ENCODE measurements at places on chromosomes 5 and 9. TPM values are rescaled to one million over a fixed set of nuclear protein-coding genes. Genes with fewer than 3 reads are reported as not detected.

DNA sequence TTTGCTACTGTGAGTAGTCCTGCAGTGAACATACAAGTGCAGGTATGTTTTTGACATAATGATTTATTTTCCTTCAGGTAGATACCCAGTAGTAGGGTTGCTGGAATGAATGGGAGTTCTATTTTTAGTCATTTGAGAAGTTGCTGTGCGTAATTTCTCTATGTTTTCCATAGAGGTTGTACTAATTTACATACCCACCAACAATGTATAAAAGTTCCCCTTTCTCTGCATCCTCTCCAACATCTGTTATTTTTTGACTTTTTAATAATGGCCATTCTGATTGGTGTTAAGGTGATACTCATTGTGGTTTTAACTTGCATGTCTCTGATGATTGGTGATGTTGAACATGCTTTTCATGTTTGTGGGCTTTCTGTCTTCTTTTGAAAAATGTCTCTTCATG, 64.7 kb upstream of the CTSL start:
- no peak for DNase-seq

- peak; percentile 77 for DNase-seq
Observed at GRCh38 chr9:77793849-77794248, 145.7 kb upstream of the GNA14 start.

DNA sequence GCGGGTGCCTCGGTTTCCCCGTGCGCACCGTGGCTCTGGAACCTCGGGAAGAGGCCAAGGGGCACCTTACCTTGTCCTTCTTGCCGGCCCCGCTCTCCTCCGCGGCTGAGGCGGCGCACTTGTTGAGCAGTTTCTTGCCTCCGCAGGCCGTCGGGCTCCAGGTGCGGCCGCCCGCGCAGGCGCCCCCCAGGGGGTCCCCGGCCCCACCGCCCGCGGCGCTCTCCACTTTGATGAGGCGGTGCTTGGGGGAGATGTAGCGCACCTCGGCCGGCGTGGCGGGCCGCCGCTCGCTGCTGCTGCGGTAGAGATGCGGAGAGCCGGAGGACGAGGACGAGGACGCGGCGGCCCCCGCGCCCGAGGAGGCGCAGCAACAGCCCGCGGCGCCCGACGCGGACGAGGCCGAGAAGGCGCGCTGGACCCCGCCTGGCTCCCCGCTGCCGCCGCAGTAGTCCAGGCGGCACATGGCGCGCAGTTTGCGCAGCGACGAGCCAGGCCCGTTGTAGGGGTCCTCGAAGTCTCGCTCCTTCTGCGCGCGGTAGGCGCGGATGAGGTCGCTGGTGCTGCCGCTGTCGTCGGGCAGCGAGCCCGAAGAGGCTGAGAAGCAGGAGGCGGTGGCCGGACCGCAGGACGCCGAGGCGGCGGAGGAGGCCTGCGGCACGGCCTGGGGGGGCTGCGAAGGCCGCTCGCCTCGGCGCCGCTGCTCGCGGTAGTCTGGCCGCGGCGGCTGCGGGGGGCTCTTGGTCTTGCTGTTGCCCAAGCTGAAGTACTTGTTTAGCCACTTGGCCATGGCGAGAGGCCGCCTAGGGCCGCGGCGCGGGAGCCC, 957 bp downstream of the SHB start:
- DNase-seq: no peak

KCTD16 gene
- under 0.01 TPM for total RNA-seq

PCDHA3 gene
- 0.13 TPM for total RNA-seq

GRCh38 chr9:6930827-6931226, 173.1 kb downstream of the KDM4C start:
- DNase-seq: no peak

CBY3 gene
- total RNA-seq: not detected

SHISAL2B gene
- total RNA-seq: not detected

NR4A3 gene
- under 0.01 TPM for total RNA-seq

- no peak for DNase-seq
Observed at GRCh38 chr5:1155191-1156032, 43.5 kb upstream of the SLC12A7 start.

DNA sequence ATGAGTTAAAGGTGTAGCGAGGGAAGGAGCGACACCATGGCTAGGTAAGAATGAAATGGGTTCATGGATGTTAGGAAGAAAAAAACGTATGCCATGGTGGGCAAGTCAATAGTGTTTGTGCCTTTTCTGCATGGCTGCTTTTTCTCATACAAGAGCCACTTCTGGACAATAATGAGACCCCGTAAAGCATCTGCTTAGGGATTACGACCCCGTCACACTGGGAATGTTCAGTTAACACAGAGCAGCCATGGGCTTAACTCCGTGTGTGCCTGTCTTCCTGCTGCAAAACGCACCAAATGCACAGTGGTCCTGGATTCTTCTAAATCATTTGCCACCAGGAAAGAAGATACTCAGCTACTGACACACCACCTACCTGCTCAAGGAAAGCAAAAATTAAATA, 81.8 kb downstream of the NFIB start:
- no peak for DNase-seq

- DNase-seq: peak; percentile 42
Observed at GRCh38 chr5:77129391-77129990, 42.4 kb upstream of the ZBED3 start.

CDH6 gene
- not detected for total RNA-seq

GRCh38 chr9:114503522-114504340, 1.5 kb downstream of the WHRN start:
- DNase-seq: no peak

DNA sequence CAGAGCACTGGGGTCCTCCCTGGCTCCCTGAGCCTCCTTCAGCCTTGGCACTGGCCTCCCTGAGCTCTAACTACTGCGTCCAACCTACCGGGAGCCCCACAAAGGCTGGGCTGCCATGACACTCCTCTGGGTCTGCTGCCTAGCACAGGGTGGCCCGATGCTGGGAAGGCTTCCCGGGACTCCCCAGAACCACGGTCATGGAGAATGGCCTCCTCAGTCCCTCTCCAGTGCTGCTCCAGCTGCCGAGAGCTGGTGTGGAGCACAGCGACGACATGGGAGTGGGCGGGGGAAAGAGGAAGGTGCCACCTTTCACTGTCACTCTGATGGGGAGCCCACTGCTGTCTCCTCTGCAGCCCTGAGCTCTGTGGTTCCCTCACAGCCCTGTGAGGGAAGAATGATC, 61.5 kb upstream of the RNF130 start:
- no peak for DNase-seq

DNA sequence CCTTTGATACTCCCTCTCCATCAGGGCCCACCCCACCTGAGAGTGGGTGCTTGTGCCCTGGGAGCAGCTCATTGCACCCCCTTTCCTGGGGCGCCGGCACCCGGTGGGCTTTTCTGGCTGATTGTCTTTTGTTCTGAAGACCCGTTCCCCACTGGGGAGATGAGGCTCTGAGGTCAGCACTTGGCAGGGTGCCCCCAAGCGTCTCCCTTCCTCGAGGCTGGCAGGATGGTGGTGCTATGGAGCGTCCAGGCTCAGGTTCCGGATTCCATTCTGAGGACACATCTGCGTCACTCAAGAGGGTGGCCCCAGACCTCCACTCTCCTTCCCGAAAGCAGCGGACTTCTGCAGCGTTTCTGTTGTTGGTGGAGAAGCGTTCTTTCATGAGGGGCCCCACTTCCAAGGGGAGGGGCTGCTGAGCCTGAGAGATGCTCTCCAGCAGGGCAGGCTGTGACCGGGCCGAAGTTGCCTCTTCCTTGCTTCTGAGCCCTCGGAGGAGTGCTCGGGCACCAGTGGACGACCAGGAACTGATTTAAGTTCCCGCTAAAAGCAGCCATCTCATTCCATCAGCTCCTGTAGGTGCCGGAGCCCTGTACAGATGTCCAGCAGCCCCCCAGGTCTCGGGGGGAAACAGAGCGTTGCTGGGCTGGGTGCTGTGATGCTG, 42.2 kb downstream of the COL5A1 start:
- DNase-seq: no peak

DNA sequence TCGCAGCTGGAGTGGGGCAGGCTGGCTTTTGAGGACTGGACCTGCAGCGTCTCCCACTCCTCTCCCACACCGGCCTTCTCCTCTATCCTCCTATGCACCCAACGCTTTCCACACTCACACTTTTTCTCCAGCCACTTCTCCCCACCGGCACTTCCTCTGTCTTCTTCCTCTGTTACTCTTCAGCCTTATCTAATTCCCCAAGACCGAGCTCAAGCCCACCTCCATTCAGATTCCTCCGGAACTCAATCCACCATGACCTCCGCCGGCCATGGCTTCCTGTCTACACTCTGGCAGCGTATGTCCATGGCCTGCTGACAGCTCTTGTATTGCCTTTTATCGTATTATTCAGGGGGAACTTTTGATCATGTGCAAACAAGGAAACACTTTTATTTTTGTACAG, 545 bp upstream of the OR2V1 start:
- peak; percentile 29 for DNase-seq

DNA sequence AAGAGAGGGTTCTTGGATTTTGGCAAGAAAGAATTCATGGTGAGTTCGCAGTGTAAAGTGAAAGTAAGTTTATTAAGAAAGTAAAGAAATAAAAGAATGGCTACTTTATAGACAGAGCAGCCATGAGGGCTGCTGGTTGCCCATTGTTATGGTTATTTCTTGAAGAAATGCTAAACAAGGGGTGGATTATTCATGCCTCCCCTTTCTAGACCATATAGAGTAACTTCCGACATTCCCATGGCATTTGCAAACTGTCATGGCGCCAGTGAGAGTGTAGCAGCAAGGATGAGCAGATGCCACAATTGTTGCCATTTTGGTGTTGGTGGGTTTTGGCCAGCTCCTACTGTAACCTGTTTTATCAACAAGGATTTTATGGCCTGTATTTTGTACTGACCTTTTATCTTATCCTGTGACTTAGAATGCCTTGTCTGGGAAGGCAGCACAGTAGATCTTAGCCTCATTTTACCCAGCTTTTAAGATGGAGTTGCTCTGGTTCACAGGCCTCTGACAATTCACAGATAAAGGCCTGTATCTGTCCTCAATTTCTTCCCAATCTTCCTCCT, 1026.1 kb upstream of the DMAC1 start:
- DNase-seq: no peak

DNA sequence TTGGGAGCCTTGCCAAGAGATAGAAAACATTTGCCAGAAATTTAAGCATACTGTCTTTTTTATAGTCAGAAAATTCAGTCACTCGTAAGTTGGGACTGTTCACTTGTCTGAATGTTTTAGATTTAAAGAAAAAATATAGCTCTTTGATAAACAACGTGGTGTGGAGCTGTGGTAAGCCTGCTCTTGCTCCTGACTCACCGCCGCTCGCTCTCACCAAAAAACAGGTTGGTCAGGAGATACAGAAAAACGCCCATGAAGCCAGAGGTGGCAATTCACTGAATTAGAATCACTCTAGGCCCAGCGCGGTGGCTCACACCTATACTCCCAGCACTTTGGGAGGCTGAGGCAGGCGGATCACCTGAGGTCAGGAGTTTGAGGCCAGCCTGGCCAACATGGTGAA, 6.2 kb downstream of the LNPEP start:
- no peak for DNase-seq

MAP1B gene
- 39.3 TPM for total RNA-seq

- DNase-seq: no peak
Observed at GRCh38 chr5:79666758-79667157, 22.9 kb upstream of the CMYA5 start.

HAPLN1 gene
- total RNA-seq: not detected

DNA sequence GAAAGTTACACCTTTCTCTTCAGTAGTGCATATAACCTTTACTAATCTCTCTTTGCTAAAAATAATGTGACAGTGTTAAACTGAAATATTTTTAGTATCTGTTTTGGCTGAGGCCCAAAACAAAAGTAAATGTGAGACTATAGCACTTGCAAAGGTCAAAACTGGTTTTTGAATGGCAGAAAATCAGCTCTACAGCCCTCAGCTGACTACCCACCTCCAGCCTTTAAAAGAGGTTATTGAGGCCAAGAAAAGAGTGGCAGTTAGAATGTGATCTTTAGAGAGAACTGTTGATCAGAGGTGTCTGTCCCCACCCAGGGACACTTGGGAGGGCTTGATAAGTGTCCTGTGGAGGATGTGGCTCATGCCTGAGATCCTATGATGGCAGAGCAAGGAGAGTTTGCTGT, 30.9 kb downstream of the PRKACG start:
- DNase-seq: no peak

NR5A1 gene
- not detected for total RNA-seq

DNA sequence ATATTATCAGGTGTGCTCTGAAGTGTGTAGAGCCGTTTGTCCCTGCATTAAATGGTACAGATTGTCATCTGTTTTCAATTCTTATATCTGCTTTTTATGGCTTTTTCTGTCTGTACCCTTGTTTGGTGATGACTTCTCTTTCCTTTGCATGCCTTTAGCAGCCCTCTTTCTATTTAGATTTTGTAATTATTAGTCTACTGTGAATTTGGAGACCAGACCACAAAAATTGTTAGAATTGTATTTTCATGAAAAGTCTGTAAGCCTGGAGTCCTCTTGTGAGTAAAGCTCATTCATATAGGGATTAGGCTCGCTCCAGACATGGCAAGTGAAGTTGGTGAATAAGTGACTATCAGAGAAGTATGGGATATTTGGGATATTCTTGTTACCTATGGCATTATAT, 41.7 kb downstream of the NFX1 start:
- no peak for DNase-seq

GRCh38 chr5:172123269-172123692, 64.7 kb downstream of the STK10 start:
- DNase-seq: peak; percentile 57

SLC45A2 gene
- total RNA-seq: under 0.01 TPM

- DNase-seq: no peak
Observed at GRCh38 chr9:135151757-135152613, 64.5 kb downstream of the OLFM1 start.

DNA sequence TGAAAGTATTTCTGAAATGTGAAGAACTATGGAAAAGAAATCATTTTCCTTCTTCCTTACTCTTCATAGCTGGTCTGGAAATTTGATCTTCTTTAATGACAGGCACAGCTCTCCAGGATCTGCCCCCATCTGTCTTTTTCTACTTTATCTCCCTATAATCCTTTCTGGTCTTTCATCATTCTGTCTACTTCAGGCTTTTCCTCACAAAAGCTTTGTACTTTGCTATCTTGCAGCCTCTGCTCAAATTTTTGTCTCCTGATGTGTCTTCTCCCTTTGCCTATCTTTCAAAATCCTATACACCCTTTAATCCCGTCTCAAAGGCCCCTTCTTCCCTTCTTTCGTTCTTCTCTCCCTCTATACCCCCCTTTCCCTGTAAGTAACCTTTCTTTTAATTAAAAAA, 114.9 kb upstream of the ATP10B start:
- DNase-seq: no peak

GRCh38 chr9:116979456-116979855, 292.4 kb downstream of the TRIM32 start:
- DNase-seq: no peak
